Stimulated activated CD4-positive, alpha-beta T cell treated with anti-CD3 and anti-CD28 coated beads, TNF-alpha, amount 100 ng/mL, for 1 hour (primary cell): ENCODE measurements at places on chromosomes 6 and 20.
A peak's percentile ranks its signal among the peaks of the same experiment; 100 is the strongest.

GRCh38 chr6:170554796-170555137 is 598 bp downstream of the TBP start:
- DNase-seq, result no peak

- DNase-seq, result no peak
These were observed 1047.9 kb upstream of the MAP3K7 start for GRCh38 chr6:91634791-91635190.

GRCh38 chr6:13759025-13759424 is 47.4 kb upstream of the RANBP9 start:
- no peak for DNase-seq

- DNase-seq, result no peak
These were observed 51.7 kb downstream of the TMEM170B start for GRCh38 chr6:11589261-11589660.

DNA sequence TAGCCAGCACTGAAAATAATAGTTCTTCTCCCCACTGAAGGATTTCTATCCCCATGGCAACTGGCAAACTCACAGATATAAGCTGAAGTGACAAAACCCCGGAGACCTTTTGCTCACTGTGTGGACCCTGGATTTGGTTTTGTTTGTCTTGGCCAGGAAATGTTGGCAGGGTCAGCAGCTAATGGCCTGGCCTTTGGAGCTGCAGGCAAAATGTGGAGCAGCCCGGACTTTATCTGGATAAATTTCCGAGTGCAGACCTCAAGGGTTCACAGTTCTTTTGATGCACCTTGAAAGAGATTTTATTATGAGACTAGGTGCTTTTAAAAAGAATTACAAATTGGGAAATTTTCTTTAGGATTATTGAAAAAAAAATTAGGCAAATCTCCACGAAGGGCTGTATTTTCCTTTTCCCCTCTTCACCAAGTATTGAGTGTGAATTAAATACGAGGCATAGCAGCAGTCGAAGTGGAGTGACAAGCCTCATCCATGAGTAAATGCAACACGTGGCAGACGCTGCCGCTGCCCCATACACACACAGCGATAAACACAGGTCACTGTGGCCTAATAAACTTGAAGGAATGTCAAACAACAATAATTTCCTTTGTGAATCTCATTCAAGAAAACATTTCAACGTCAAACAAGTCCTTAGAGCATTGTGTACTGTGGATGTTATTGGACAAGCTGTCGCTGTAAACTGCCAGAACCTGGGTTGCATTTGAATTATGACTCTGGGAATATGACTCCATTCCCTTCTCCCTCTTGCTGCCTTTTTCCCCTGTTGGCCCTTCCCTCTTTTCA is 35.1 kb upstream of the CCN6 start:
- DNase-seq, result no peak

GRCh38 chr6:85192186-85192585 is 257.7 kb upstream of the NT5E start:
- no peak for DNase-seq

GRCh38 chr6:116562614-116563013 is 8.7 kb upstream of the RWDD1 start:
- DNase-seq, result no peak

DNA sequence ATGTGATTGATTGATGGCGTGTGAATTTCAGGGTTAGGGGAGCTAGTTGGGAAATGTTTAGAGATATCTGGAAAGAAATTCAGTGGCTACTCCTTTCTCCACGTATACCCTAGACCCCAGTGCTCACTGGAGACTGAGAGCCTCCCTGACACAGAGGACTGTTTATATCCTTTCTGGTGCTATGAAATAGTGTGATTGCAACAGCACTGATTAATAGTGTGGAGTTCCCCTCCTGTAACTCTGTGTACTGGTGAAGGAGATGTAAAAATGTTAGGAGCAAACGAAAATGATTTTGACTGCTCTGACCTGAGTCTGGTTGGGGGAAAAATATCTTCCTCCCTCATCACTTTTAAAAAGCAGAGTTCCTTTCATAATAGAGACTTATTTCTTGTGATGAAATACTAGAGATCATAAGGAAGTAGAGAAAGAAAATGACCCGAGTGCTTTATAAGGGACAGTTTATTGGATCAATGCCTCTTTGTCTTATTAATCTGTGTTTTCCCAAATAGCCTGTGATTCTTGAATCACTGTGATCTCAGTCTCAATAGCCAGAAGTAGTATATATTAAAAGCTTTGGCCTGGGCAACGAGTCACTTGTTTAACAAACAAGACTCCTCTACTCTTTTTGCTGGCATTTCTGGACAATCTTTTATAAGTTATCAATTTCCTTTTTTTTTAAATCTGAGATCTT is 92.3 kb downstream of the RNF182 start:
- DNase-seq, result no peak

DNA sequence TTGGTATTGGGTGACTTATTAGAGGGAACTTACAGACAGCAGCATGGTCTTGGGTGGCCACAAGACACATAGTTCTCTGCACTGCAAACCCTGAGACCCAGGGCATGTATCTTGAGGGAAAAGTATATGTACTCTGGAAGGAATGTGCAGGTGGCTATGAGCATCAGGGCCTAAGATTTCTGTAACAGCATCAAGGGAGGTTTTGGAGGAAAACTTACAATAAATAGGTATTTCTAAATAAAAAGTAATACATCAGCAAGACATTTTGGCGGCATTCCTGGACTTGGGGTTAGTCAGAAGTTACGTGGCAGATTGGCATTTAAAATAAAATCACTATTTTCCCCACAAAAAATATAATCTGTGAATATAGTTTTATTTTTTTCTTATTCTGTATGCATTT is 8.0 kb upstream of the STX7 start:
- DNase-seq, result no peak

DNA sequence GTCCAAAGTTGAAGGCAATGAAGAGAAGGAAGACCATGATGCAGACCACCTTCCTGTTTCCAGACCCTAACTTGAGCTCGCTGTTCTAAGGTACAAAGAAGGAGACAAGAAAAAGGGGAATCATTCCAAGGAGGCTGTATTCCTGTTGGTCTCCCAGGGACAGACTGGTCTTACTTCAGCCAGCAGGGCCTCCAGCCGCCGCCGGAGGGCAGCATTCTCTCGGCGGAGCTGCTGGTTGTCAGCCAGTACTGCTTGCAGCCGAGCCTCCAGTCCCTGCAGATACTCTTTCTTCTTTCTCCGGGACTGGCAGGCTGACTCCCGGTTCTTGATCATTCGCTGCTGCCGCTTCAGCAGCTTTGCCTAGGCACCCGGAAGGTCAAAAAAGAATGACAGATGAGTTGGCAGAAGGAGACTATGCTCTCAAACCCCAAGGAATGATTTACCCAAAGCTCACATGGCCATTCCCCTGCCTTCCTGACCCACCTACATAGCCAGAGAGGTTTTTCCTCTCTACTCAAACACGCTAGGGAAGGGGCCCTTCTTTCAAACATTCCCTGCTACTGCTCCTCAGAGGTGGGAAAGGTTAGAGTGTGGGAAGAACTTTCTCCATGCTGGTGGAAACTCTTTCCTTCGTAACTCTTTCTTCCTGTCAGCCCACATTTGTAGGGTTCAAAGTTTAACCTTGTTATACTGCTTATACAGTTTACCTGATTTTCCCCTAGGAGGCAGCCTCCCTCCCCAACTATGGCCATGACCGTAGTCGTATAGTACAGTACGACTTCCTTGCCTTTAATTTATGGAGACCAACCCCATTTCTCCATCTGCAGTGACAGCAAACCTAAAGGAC is 9.0 kb downstream of the ATF6B start:
- peak; percentile 8 for DNase-seq

DNA sequence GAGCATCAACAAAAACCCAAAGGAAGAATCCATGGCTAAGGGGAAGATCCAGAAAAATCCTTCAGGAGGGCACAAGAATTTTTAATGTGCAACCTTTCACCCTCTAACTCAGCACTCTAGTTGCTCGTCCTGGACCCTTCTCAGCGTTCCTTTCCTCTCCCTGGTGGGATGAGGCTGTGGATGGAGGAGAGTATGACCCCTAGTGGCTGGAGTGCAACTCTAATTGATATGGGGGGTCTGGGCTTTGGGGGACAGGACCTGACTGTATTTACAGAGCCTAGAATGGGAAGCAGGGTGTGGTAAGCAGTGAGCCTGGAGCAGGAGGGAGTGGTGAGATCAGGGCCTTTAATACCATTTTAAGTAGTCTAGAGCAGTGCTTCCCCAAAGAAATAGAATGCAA is 83.9 kb upstream of the CEP85L start:
- DNase-seq, result no peak

DNA sequence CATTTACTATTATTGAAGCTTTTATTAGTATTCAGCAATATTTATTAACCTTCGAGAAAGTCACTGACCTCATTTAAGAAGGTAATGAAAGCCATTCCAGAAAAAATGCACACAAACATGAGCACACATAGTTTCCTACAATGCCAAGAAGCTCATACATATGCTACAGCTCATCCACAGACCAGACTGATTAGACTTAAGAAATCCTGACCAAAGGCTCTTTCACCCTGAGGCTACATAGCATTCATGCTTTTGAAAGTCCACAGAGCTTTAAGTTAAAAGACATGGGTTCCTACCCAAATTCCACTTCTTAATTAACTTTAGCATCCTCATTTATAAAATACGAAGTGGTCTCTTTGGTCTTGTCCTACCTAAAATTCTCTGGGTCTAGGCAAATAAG is 430.4 kb downstream of the TBC1D32 start:
- DNase-seq, result no peak

- DNase-seq, result no peak
These were observed 86.2 kb downstream of the RAMACL start for GRCh38 chr6:166500246-166500645.

DNA sequence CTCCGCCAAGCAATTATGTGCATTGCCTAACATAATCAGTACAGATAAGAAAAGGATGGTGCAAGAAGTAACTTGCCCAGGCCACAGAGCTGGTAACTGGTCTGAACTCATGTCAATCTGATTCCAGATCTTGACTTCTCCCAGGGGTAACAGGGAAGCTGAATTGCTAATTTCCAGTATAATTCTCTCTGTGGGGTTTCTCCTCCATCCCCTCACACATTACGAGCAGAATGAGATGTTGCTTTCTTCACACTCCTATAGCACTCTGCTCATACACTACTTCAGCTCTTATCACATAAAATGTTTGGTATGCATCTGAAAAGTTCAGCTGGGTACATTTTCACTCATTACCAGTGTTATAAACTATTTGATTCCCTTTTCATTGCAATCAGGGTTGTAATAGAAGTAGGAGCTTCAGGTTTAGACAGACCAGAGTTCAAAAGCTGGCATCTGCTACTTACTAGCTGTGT is 24.0 kb upstream of the LRRC1 start:
- no peak for DNase-seq

DNA sequence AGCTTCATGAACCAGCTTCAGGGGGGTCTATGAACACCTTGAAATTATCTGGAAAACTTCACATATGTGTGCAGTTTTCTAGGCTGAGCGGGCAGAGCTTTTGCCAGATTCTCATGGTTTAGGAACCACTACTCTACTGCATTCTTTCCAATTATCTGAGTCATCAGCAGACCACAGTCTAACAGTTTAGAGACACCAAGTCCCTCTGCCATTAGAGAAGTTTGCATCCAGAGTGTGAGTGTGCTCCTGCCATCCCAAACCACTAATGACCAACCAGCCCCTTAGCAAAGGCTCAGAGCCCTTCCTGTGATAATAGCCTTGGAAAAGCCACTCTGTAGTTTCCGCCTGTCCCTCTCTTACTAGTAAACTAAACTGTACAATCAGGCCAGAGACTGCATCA is 96.8 kb downstream of the PHACTR1 start:
- no peak for DNase-seq

- no peak for DNase-seq
These were observed 236.6 kb upstream of the CHD6 start for GRCh38 chr20:41854765-41855164.
